Chondrocyte (in vitro differentiated cells): ENCODE measurements at places on chromosomes 16 and 17. TPM values are rescaled to one million over a fixed set of nuclear protein-coding genes. Genes with fewer than 3 reads are reported as not detected.

MT1H gene
- not detected in 3 replicates for total RNA-seq

- DNase-seq, result no peak
- H3K27me3 ChIP-seq, result no peaks in the 10 kb centered on the region
- H3K27ac ChIP-seq, result no peak overlapping the region
- peaks cover 5% of the 10 kb centered on the region for H3K4me1 ChIP-seq
- H3K4me3 ChIP-seq, result no peak overlapping the region
Observed at GRCh38 chr16:11726008-11726407, 16.6 kb downstream of the TXNDC11 start.

GRCh38 chr16:49623501-49624266 is 232.2 kb downstream of the ZNF423 start:
- H3K4me3 ChIP-seq, result no peak overlapping the region
- no peak for DNase-seq
- no peaks in the 10 kb centered on the region for H3K27me3 ChIP-seq
- H3K36me3 ChIP-seq, result no peaks in the 10 kb centered on the region

GRCh38 chr17:37017404-37017803 is 68.7 kb downstream of the AATF start:
- H3K36me3 ChIP-seq, result no peaks in the 10 kb centered on the region
- DNase-seq, result no peak

RPH3AL gene
- total RNA-seq, result 3.4 to 4.1 TPM (median 4.0 TPM) in 3 replicates

- peaks cover 1% of the 10 kb centered on the region for H3K36me3 ChIP-seq
- H3K27ac ChIP-seq, result no peak overlapping the region
- H3K27me3 ChIP-seq, result no peaks in the 10 kb centered on the region
- DNase-seq, result no peak
- H3K4me3 ChIP-seq, result no peak overlapping the region
Observed at GRCh38 chr17:29905086-29905878, 24.7 kb downstream of the SSH2 start.

DNA sequence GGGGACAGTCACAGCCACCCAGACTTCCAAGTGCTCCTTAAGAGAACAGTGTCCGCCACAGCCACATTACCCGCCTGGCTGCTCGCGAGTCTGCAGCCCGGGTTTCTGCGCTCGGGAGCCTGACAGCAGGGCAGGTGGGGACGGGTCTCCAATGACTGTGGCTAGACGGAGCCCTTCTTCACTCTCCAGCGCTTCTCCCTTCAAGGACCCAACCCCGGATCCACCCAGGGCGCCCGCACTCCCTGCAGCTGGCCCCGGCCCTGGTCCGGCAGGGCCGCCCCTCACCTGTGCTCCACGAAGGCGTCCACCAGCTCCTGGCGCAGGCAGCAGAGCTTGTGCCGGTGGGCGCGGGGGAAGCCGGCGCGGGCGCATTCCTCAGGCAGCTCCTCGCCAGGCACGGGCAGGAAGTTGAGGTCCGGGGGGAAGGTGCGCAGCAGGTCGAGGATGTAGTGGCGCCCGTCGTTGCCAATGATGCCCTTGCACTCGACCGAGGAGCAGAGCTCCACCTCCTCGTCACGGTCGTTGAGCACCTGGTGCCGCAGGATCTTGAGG is 13.9 kb downstream of the CLUH start:
- peak; percentile 90 for DNase-seq
- H3K27ac ChIP-seq, result no peak overlapping the region
- no peak overlapping the region for H3K4me3 ChIP-seq
- H3K27me3 ChIP-seq, result no peaks in the 10 kb centered on the region

DNA sequence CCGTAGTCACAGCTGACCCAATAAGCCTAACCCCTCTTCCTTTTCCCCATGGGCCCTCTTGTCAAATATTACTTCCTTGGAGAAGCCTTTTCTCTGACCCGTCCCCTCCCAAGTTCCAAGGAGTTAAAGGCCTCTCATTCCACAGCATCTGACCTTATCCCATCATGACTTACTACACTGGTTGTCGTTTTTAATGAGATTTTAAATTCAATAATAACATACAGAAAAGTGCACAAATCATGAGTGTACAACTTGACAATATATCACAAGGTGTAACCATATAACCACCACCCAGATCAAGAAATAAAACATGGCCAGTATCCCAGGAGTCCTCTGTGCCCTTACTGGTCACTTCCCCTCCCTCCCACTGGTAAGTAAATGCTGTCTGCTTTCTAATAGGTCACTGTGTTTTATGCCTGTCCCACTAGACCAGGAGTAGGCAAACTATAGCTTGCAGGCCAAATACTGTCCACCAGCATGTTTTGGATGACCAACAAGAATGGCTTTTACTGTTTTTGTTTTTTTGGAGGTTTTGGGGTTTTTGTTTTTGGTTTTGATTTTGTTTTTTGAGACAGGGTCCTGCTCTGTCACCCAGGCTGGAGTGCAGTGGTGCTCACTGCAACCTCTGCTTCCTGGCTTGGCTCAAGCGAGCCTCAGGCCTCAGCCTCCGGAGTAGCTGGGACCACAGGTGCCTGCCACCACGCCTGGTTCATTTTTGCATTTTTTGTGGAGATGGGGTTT is 1.2 kb upstream of the FDXR start:
- H3K4me1 ChIP-seq, result peaks cover 24% of the 10 kb centered on the region
- H3K4me3 ChIP-seq, result peak overlapping the region; percentile 83
- H3K27me3 ChIP-seq, result peaks cover 7% of the 10 kb centered on the region
- H3K27ac ChIP-seq, result peak overlapping the region; percentile 96

METRN gene
- 50.7 to 62.3 TPM (median 58.5 TPM) in 3 replicates for total RNA-seq

NT5C gene
- total RNA-seq, result 23.3 to 31.2 TPM (median 30.4 TPM) in 3 replicates

GRCh38 chr16:14196011-14196410 is 124.9 kb downstream of the MRTFB start:
- no peak for DNase-seq
- peaks cover 9% of the 10 kb centered on the region for H3K36me3 ChIP-seq
- peaks cover 35% of the 10 kb centered on the region for H3K4me1 ChIP-seq
- H3K27me3 ChIP-seq, result no peaks in the 10 kb centered on the region

DNA sequence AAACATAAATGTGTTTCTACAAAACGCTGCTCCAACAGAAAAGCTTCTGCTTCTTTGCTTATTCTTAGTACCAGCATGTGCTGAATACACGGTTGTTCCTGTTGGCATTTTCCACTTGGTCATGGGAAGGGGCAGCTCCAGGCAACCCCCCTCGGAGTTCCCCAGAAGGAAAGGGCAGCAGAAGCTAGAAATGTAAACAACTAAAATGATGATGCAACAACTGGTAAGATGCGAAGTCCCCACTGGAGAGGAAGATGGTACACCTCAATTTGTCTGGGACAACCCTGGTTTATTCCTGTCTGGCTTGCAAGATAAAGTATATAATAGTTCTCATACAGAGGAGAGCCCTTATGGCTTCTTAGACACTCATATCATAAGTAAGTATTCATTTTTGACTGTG is 9.2 kb upstream of the CCL13 start:
- no peak overlapping the region for H3K27ac ChIP-seq
- no peaks in the 10 kb centered on the region for H3K4me1 ChIP-seq
- no peak overlapping the region for H3K4me3 ChIP-seq
- DNase-seq, result no peak
- H3K27me3 ChIP-seq, result peaks cover 10% of the 10 kb centered on the region

DCTPP1 gene
- 25.5 to 33.8 TPM (median 26.4 TPM) in 3 replicates for total RNA-seq

DNA sequence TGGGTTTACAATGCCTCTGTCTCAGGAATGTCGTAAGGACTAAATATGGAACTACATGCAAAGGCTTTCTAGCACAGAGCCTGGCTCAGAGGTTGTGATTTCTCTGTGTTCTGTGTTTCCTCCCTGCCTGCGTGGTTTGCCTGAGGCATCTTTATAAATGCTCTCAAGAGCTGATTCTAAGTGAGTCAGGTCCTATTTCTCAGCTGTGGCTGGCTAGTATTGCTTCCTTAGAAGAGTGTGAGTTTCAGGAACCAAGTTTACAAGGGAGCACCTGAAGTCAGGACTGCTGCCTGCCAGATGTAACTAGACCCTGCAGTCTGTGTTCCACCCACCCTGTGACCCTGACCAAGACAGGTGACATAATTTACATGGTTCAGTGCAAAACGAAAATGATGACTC is 8.0 kb upstream of the CCL1 start:
- H3K36me3 ChIP-seq, result no peaks in the 10 kb centered on the region
- H3K4me3 ChIP-seq, result no peak overlapping the region
- no peak overlapping the region for H3K27ac ChIP-seq
- DNase-seq, result no peak

GRCh38 chr17:16328997-16329396 is 24.3 kb downstream of the CENPV start:
- H3K27ac ChIP-seq, result no peak overlapping the region
- DNase-seq, result no peak

DNA sequence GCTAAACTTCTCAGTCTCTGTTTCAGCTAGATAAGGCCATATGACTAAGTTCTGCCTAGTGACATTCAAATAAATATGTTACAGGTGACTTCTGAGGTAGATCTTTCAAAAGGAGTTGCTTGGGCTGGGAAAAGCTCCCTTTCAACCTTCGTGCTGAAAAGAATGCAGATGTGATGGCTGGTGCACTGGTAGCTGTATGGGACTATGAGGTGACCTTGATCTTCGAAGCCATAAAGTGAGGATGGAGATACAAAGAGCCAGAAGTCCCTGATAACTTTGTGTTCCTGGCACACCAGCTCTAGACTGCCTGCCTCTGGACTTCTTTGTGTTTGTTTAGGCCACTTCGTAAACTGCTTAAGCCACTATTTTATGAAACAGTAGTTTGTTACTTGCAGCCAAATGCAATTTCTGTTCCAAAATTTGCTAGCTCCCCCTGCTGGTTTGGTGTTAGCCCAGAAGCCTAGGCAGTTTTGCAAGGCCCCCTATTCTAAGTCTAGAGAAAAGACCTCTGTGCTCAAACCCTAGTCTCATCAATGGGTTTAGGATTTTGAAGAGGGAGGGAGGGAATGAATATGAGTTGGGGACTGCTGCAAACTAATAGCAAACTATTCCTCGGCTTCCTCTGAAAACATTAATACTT is 23.3 kb upstream of the ERCC4 start:
- peaks cover 16% of the 10 kb centered on the region for H3K4me1 ChIP-seq
- H3K36me3 ChIP-seq, result no peaks in the 10 kb centered on the region
- H3K4me3 ChIP-seq, result no peak overlapping the region
- peaks cover 16% of the 10 kb centered on the region for H3K27me3 ChIP-seq
- H3K27ac ChIP-seq, result no peak overlapping the region

CDH3 gene
- total RNA-seq, result 1.1 to 1.6 TPM (median 1.4 TPM) in 3 replicates

MRPL28 gene
- total RNA-seq, result 53.4 to 57.7 TPM (median 54.7 TPM) in 3 replicates

GRCh38 chr16:23278031-23278430 is 24.1 kb upstream of the SCNN1B start:
- no peak for DNase-seq
- H3K4me1 ChIP-seq, result no peaks in the 10 kb centered on the region
- peaks cover 19% of the 10 kb centered on the region for H3K27me3 ChIP-seq
- no peaks in the 10 kb centered on the region for H3K36me3 ChIP-seq
- no peak overlapping the region for H3K4me3 ChIP-seq

DNA sequence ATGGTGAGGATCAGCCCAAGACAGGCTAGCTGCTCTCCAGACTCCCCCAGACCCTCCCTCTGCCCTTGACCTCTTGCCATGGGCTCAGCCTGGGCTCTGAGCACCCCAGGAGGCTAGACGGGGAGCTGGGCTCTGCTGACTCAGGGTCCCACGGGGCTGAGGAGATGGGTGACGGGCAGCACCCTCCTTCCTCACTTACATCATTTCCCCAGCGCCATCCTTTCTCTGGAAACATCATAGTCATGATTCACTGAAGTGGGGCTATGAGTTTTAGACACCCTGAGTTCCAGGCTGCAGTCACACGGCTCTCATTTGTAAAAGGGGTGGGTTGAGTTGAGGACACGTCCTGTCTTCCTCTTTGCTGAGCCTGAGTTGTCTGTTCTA is 3.0 kb upstream of the ITGAX start:
- H3K27me3 ChIP-seq, result peaks cover 9% of the 10 kb centered on the region
- no peak overlapping the region for H3K27ac ChIP-seq
- no peak overlapping the region for H3K4me3 ChIP-seq
- no peak for DNase-seq
- H3K4me1 ChIP-seq, result no peaks in the 10 kb centered on the region
- H3K36me3 ChIP-seq, result no peaks in the 10 kb centered on the region
